Naive B cell (primary cell): ENCODE measurements at places on chromosomes 7 and 10. TPM values are rescaled to one million over a fixed set of nuclear protein-coding genes. Genes with fewer than 3 reads are reported as not detected.

Gene SPDYE2B
- 0.42 TPM for polyA plus RNA-seq

Gene MALRD1
- polyA plus RNA-seq = not detected

Gene FGFR2
- not detected for polyA plus RNA-seq

Gene TAS2R40
- polyA plus RNA-seq = not detected

Gene HTR5A
- not detected for polyA plus RNA-seq

Gene ACSM6
- polyA plus RNA-seq = not detected

Gene CYP17A1
- not detected for polyA plus RNA-seq

Gene CCAR1
- 51.5 TPM for polyA plus RNA-seq

Gene AGBL3
- polyA plus RNA-seq = 0.65 TPM

Gene TMEM139
- polyA plus RNA-seq = not detected

Gene PARG
- polyA plus RNA-seq = 18.9 TPM

Gene FAM25G
- polyA plus RNA-seq = not detected

Gene AKR1C3
- polyA plus RNA-seq = 0.82 TPM

Gene EIF5AL1
- 0.12 TPM for polyA plus RNA-seq

Gene CHST15
- 14.6 TPM for polyA plus RNA-seq

Gene SRRM3
- polyA plus RNA-seq = not detected

Gene FOXI2
- not detected for polyA plus RNA-seq

Gene GBX1
- polyA plus RNA-seq = not detected

Gene ZNF438
- 3.8 TPM for polyA plus RNA-seq

Gene OLAH
- not detected for polyA plus RNA-seq
